ENCODE measurements at places on chromosomes 6 and 20.

DNA sequence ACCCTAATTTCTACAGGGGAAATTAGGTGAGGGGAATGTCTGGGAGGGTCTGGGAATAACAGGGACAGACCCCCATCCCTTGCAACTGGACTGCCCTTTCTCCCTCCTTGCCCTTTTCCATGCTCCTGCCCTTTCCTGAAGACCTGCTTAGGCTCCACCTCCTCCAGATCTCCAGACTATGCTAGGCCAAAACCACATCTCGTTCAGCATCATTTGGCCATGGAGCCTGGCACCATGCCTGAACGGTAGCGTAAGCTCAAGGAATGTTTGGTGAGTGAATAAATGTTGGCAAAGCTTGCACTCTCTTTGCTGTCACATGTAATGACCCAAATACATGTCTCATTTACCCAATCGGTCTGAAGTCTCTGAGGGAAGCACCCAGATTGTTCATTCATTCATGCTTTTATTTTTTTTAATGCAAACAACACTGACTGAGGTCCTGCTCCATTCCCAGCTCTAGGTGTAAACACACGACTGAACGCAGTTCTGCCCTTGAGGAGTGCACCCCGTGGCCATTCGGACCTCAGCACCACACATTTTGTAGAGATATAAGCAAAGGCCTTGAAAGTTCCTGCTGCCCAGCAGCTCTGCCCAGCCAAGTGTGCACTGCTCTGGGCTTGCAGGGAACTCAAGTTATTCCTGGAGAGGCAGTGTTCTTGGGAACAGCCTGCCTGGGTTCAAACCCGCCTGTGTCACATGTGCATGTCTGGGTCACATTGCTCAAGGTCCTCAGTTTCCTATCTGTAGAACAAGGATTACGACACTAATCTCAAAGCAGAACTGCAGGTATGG is 1.1 kb upstream of the GRM4 start:
- no peak for DNase-seq

DNA sequence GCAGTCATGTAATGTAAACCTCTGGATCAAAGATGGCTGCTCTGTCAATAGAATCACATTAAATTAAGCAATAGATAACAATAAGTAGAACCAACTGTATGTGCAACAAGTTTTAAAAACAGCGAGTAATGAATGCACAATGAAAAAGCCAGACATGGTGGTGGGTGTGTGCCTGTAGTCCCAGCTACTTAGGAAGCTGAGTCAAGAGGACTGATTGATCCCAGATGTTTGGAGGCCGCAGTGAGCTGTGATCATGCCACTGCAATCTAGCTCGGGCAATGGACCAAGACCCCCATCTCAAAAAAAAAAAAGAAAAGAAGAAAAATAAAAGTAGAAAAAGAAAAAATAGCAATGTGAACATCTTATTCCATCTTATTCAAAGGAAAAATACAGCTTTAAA is 558.7 kb upstream of the MMS22L start:
- no peak for DNase-seq

DNA sequence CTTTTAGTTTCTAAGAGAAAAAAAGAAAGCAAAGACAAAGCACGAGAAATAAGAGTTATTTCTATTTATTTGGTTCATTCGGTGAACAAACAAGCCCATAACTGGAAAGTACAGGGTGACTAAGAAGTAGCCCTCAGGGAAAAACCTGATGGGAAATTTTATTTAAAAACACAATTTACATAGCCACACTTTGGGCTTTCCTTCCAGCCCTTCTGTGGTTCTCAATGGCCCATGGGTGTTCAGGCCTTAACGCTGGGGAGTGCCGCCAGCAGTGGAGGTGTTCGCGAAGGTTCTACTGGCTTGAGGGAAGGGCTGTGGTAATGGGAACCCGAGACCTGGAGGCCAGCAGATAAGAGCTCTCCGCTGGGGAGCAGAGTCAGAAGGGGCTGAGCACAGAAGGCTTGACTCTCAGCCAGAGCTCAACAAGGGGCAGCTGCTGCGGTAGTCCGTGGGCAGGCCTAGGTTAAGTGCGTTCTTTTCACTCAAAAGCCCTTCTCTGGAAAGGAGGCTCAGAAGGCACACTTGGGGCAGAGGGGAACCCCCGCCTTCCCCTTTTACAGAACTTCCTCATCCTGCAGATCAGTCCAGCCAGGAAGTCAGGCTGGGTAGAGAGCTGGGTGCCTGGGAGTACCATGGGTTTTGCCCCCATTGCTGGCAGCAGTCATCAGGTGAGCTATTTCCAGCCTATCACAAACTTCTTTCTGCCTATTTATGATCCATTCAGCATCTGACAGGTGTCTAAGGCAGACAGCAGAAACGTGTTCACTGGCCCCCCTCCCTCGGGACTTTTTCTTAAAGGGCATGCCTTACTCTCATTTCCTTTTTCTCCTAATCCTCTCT is 8.8 kb upstream of the CD83 start:
- DNase-seq, result no peak

DNA sequence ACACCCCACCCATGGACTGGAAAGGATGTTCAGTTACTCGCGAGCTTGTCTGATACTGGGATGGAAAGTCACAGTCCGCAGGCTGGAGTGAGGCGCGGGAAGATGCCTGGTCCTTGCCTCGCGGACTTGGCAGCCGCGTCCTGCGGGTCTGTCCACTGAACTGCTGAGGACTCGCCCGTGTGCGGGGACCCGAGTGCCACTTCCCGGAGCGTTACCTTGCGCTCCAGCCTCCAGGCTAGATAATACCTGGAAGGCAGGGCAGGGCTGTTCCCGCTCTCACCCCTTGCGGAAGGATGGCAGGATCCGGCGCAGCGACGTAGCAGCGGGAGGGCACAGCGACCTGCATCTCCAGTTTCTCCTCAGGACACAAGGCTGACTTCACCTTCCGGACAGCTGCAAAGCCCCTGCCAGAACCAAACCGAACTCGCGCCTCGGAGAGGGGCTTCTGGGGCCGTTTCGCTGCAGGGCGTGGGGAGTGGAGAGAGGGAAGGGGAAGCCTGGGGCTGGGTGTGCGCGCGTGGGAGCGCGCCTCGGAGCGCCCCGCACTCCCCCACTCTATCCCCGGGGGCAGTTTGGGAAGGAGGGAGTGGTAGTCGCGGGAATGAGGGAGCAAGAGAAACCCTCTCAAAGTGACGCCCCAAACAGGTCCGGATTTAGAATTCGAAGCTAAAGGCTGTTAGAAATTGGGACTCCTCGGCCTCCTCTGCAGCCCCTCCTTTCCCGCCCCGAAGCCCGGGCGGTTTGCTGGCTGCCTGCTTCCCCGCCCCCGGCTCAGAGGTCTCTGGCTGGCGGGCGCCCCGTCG is at the start of gene KCNQ5:
TSS of gene KCNQ5 (plus strand) at position 774 of the 803 bp plus-strand sequence.
- peak; percentile 1 for DNase-seq

- DNase-seq, result no peak
Observed at GRCh38 chr6:3561725-3562124, 104.9 kb upstream of the SLC22A23 start.

DNA sequence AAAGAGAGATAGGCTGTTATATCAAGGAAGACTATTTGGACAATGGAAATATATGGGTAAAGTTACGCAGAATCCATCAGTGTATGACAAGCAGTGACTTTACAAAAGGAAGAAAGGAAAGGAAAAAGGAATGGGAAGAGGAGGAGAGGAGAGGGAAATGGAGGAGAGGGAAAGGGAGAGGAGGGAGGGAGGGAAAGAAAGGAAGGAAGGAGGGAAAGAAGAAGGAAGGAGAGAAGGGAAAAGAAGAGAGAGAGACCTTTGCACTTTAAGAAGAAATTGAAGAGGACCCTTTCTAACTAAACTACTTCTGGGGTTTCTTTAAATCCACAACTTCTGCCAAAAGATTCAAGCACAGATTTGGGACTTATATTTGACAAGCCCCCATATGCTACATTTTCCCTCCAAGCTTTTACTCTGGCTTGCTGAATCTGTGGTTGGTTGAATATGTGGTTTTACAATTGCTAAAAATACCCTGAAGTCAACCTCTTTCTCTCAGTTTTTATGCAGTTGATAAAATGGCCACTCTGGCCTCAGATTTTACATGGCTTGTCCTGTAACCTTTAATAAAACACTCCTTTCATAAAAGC is 120.8 kb upstream of the RAB32 start:
- DNase-seq, result no peak

- DNase-seq, result no peak
Observed at GRCh38 chr20:44829688-44830087, 19.3 kb upstream of the RIMS4 start.

DNA sequence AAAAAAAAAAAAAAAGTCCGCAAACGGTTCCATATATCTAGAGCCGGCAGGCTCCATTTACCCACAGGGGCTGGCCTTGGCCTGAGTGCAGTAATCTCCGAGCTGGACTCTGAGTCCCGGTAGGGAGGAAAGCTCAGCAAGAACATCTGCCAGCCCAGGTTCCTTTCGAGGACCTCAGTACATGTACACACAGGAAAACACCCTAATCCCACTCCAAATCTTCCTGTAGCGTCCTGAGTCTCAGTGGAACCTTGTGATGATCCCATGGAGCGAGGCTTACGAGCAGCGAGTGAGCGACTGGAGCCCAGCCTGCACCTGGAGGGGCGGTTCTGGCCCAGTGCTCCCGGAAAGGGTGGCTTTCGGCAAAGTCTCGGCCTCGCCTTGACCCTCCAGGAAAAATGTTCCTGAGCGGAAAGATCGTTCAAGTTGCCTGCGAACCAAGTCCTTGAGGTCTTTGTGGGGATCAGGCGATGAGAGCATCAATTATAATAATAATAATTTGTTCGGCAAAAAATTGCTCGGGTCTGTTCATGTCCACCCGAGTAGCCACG is 32.1 kb downstream of the PRSS16 start:
- no peak for DNase-seq

GRCh38 chr6:122790028-122790422 is 967 bp downstream of the SMPDL3A start:
- no peak for DNase-seq

GRCh38 chr6:166633732-166634535 is 6.9 kb upstream of the RPS6KA2 start:
- no peak for DNase-seq

- DNase-seq, result no peak
Observed at GRCh38 chr20:21166801-21167200, 40.9 kb downstream of the KIZ start.

DNA sequence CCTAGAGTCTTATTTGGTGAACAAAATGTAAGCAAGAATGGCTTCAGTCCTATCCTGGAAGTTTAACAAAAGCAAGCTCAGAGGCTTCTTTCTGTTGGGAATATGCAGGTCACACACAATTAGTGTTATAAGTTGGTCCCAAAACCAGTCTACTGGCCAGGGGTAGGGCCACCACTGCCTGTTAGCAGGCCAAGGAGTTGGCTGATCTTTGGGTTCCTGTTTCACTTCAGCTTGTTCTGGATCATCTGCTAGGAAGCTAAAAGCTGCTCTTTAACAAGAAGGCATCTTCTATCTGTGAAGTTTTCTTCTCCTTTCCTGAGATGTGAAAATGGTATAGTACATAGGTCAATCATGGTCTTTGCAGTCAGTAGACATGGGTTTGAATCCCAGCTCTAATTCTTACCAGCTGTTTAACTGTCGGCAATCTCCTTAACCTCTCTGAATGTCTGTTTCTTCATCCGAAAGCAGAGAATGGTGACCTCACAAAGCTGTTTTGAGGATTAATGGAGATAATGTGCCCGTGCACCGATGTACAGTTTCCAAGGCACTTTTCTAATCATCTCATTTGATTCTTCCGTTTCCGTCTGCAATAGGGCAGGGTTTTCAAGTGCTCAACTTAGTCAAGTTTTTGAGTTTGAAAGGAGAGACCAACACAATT is 271.2 kb upstream of the TAB2 start:
- no peak for DNase-seq

- DNase-seq, result no peak
Observed at GRCh38 chr6:152946995-152947394, 35.8 kb downstream of the FBXO5 start.

GRCh38 chr6:25777031-25777430 is 22.5 kb downstream of the SLC17A4 start:
- no peak for DNase-seq
